ENCODE measurements at places on chromosomes 2 and 18.
A peak's percentile ranks its signal among the peaks of the same experiment; 100 is the strongest.

DNA sequence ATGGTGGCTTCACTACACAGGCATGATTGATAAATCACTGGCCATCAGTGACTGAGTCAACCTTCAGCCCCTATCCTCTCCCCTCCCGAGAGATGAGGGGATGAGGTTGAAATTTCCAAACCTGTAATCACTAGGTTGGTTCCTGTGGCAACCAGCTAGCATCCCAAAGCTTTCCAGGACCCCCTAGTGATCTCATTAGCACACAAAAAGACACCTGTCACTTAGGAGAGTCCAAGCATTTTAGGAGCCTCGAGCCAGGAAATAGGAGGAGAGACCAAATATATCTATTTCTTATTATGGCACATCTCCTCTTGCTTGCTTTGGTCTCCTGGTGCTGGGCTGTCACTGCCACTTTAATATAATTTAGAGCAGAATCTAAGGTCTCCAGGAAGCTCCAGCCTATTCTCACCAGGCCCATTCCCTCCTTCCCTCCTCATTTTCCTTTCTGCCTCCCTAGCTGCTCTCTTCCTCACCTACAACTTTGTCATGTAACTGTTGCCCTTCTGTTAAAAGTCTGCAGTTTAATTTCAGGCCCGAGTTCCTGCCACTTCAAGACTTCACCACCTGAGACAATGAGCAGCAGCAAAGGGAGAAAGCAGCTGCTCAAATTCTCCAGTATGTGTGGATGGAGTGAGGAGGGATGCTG lies 33.2 kb upstream of the NAB1 start:
- no peak for DNase-seq

DNA sequence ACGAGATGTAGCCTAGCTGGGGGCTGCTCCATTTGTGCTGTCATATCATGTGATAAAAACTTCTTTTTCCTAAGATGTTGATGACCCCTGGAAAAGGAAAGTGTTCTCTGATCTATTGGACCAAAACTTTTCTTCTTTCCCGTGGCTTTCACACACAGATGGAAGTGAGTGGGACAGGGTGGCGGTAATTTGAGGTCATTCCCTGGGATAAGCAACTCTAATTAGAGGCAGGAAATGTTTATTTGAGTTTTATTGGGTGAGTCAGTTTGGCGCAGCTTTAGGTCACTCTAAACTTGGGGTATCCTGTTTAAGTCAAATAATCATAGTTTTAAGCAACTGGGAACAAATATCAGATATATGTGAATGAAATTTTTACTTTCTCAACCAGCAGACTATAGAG lies 221.0 kb upstream of the EPAS1 start:
- DNase-seq, result peak; percentile 70

GRCh38 chr2:150903461-150903860 lies 358.2 kb downstream of the RBM43 start:
- DNase-seq, result no peak

DNA sequence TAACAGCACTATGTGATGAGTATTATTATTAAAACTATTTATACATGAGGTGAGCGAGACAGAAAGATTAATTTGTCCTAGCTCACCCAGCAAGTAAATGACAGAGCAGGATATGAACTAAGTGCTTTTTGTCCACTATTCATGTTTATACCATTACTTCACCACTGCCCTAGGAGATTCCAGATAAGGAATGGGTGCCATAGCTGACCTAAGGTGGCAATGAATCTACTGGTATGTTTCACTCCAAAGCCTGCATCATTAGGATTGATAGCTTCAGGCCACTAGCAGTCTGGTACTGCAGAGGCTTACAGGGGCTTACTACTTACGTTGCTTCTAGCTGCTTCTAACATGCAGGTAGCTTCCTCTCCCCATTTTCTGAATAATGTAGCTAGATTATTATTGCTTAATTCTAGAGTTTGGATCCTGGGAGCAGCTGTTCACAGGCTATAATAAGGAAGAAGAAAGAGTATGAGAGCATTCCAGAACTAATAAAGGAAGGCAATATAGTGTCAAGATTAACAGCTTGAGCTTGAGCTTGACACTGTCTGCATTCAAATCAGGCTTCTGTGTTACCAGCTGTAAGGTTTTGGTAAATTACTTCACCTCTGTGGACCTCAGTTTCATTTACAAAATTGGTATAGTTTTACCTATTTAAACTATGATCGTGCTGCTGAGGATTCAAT lies 153.7 kb downstream of the GALNT3 start:
- DNase-seq, result no peak

DNA sequence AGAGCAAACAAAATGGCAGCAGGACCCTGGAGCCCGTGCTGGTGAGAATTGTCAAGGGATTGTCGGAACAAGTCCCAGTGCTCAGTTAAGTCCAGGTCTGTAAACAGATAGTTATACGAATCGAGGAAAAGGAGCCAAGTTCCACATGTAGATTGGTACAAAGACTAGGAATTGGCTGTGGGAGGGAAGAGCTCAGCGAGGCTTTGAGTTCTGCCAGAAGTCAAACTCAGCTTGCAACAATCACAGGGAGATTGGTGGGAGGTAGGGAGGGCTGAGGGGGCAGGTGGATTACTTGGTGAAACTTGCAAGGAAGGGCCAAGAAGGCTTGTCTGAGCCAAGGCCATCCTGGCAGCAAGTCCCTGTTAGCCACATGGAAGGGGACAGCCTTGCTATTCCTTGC lies 217.8 kb upstream of the ARL4C start:
- no peak for DNase-seq

- no peak for DNase-seq
Observed at GRCh38 chr18:50844960-50845359, 25.1 kb upstream of the MRO start.

- DNase-seq, result no peak
Observed at GRCh38 chr2:162798407-162798806, 40.2 kb downstream of the KCNH7 start.

DNA sequence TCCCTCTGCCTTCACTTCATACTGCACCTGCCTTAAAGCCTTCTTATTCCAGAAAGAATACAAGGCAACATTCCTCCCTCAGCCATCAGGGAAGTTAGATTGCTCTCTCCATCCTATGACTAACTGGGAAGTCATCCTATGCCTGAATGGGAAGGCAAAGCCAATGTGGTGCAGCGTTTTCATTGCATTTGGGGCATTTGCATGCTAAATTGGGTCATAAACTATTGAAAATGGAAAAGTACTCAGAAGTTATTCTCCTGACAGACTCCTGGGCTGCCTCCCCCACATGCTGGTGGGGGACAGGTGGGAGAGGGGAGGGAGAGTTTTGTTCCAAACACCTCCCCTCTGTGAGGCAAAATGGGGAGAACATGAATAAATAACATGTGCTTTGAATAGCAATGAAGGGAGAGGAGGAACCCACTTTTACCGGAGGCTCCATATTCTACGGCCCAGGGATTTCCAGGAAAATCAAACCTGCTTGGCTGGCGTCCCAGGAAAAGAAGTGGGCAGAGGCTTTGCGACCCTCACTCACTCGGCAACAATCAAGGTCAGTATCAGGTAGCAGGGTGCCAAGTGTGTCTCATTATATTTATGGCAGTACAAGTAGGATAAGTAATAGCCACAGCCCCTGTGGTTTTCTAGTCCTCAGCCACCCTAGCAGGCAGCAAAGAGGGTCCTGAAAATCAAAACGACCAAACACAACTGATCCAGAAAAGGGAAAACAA lies 84.1 kb downstream of the BOD1L2 start:
- DNase-seq, result no peak

- DNase-seq, result no peak
Observed at GRCh38 chr2:11154016-11154922, 998 bp upstream of the SLC66A3 start.

GRCh38 chr2:197254776-197255530 lies 55.6 kb downstream of the ANKRD44 start:
- DNase-seq, result no peak

- no peak for DNase-seq
Observed at GRCh38 chr2:74037379-74037860, 52.7 kb downstream of the TET3 start.

- no peak for DNase-seq
Observed at GRCh38 chr2:71347517-71347916, 15.9 kb downstream of the ZNF638 start.

- DNase-seq, result no peak
Observed at GRCh38 chr2:41900101-41900577, 147.7 kb upstream of the PKDCC start.

- no peak for DNase-seq
Observed at GRCh38 chr2:178819992-178820391, 12.8 kb upstream of the TTN start.

DNA sequence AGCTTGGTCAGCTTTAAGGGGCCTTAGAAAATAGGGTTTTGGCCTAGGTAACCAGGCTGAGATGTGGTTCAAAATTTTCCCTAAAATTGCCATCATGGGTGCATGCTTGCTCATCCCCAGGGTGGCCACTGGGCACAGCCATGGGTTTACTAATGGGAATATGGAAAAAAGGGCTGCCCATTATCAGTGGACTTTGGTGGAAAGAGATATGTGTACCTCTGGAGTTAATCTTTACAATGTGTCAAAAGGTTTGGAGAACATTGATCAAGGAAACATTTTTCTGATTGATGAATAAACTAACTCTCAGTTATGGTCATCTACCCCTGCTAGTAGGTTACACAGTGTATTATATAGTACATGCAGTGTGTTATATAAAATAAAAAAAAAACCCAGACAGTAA lies 13.1 kb downstream of the KDM3A start:
- DNase-seq, result no peak

DNA sequence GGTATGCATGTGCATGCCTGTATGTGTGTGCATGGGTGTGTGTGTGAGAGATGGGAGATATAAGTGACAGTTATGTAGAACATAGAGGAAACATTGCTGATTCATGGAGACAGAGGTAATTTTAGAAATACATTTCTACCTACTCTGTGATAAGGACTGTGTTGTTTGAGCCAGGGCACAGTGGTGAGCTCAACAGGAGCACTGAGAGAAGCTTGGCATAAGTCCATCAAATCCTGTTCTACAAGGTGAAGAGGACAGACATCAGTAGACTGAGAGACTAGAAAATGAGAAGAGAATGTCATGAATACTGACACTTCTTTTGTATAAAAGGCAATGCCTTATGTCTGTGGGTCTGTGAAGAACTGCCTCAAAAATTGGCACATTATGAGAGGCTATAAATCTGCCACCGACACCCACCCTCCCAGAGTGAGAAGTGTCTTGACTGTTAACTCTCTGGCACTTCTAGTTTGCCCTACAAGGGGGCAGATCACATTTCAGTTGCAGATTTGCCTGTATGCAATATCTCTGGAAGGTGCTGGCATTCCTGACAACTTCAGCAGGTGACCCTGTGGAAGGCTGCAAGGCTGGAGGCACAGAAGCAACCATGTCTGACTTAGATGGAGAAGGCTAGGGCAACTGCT lies 962.3 kb upstream of the NRXN1 start:
- no peak for DNase-seq

- peak; percentile 65 for DNase-seq
Observed at GRCh38 chr2:224909885-224910573, 132.2 kb downstream of the DOCK10 start.

DNA sequence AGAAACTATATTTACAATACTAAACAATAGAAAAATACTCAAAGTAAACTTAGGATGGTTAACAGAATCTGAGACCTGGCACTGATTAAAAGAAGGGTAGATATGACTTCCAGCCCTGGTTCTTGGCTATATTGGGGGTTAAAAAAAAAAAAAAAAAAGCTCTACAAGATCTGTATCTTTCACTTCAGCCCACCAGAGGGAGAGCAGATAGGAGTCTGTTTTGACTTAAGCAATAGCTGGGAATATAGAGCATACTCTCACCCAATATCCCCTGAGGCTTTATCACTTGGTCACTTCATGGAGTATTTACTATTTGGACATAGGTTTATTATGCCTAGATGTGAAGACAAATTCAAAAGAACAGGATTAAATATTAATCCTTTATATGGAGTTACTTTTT lies 598.9 kb upstream of the LINC00305 start:
- DNase-seq, result no peak

- no peak for DNase-seq
Observed at GRCh38 chr2:173866874-173867618, 98.1 kb downstream of the SP3 start.
